Left renal pelvis (tissue), 4 donors: ENCODE measurements at places on chromosomes 11 and 22. TPM values are rescaled to one million over a fixed set of nuclear protein-coding genes. Genes with fewer than 3 reads are reported as not detected.

DNA sequence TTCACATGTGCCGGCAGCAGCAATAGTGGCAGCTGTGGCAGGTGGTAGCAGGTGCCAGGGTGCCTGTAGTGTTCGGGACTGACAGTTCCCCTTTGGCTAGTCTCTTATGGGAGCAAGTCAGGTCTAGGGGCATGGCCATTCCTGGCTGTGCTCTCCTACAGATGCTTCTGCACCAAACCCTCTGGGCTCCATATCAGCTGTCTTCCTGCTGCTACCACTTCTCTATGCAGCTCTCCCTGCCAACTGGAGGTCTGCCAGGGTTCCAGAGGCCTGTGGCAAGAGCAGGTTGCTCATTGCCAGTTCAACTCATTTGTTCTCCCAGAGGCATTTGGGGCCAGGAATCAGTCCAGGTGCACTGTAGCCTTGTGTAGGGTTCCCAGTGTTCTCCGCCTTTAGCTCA lies 473.7 kb downstream of the JRKL start:
- no peak for DNase-seq

DNA sequence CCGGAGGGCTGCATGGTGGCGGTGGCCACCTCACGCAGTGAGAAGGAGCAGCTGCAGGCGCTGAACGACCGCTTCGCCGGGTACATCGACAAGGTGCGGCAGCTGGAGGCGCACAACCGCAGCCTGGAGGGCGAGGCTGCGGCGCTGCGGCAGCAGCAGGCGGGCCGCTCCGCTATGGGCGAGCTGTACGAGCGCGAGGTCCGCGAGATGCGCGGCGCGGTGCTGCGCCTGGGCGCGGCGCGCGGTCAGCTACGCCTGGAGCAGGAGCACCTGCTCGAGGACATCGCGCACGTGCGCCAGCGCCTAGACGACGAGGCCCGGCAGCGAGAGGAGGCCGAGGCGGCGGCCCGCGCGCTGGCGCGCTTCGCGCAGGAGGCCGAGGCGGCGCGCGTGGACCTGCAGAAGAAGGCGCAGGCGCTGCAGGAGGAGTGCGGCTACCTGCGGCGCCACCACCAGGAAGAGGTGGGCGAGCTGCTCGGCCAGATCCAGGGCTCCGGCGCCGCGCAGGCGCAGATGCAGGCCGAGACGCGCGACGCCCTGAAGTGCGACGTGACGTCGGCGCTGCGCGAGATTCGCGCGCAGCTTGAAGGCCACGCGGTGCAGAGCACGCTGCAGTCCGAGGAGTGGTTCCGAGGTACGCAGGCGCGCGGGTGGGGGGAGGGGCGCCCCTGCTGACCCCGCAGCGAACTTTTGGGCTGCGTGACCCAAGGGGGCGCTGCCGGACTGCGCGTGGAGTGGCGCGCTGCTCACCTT lies 670 bp downstream of the NEFH start:
- DNase-seq = no peak

DNA sequence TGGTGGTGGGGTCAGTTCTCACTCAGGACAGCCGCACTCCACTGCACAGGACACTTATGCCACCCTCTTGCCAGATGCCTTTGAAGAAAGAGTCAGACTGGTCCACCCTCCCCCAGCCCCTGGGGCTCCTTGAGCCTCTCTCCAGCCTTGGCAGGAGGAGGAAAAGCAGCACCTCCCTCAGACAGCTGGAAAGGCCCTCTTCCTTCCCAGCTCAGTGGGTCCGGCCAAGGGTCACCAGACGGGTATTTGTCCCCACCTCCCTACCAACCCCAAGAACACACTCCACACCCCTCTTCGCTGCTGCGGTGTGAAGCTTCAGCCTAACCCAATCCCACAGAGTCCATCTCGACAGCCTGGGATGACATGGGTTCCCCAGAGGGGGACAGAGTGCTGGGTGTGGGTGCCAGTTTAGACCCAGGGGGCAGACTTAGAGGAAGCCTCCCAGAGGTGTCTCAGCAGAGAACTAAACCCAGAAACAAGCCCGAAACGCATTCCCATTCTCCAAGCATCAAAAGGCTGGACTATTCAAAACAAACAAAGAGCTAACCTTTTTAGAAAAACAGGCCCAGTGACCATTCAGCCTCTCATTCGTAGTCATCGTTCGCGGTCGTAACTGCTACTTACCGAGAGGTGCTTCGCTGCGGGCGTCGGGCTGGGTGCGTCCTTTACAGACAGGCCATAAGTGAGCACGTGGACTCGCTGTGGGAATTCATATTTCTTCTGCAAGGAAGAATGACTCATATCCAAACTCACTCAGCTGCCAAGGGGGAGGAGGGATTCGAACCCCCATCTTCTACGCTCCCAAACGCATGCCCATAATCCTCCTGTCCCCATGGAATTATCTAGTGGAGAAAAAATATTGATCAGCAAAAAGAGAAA lies 57.5 kb upstream of the ANO1 start:
- DNase-seq = no peak

- no peak for DNase-seq
Measured at GRCh38 chr22:27513021-27513420, 288.5 kb downstream of the MN1 start.

DNA sequence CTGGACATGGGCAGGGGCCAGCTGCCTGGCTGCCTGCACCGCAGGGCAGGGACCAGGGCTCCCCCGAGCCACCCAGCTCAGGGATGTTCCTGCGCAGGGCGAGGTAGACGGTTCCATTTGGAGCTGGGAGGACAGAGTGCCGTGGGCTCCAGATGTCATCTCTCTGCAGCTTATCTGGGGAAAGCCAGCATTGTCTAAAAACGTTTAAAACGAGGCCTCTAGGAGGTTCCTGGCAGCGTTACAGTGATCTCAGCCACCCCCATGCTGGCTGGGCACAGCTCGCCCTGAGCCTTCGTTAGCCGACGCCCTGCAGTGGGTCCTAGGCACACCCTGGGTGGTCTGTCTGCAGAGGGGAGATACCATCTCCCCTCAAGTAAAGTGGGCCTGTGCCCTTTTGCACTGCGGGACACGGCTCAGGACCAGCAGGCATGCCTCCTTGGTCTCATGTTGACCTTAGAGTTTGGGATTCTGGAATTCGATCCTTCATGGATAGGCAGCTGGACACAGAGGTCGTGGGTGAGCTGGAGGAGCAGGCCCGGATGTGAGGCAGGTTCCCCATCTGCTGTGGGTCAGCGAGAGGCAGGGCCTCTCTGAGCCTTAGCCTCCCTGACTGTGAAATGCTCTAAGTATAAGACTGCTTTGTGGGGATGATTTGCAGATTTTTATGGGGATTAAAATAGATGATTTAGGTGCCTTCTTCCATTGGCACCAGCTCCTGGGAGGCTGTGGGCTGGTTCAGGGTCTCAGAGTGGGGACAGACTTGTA lies 14.1 kb downstream of the SYNGR1 start:
- DNase-seq = no peak

DNA sequence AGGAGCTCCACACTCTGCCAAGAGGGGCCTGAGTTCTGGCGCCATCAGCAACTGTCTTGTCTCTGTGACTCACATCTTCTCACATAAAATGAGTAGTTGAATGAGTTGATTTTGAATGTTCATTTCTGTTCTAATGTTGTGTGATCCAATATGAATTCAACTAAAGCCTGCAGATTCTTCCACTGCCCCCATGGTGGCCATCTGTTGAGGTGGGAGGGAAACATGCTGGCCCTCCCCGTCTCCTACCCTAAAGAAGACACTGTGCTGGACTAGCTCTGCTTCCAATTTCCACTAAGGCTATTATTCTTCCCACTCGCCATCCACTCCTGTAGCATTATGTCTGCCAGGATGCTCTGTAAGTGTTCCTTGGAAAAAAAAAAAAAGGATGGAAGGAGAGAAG lies 555.6 kb upstream of the LARGE1 start:
- no peak for DNase-seq

GRCh38 chr11:88469561-88470225 lies 132.2 kb upstream of the CTSC start:
- no peak for DNase-seq

- DNase-seq = no peak
Measured at GRCh38 chr11:942823-943222, 17.2 kb downstream of the AP2A2 start.

- peak; percentile 27 for DNase-seq
Measured at GRCh38 chr11:10454878-10455631, at the start of gene AMPD3. AMPD3 (plus strand) TSS chr11:10455264; CDS start chr11:10461520, 6,256 bp downstream.

- DNase-seq = no peak
Measured at GRCh38 chr22:28009272-28009827, 90.3 kb upstream of the PITPNB start.

DNA sequence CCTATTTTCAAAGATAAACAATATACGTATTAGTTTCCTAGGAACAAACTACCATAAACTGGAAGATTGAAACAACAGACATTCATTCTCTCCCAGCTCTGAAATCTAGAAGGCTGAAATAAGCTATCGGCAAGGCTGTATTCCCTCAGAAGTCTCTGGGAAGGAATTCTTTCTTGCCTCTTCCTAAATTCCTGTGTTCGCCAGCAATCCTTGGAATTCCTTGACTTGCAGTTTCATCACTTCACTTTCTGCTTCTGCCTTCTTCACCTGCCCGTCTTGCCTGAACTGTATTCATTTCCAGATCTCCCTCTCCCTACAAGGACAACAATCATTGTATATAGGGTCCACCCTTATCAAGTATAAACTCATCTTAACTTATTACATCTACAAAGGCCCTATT lies 17.7 kb upstream of the PRDM10 start:
- no peak for DNase-seq

GRCh38 chr11:83976086-83976485 lies 689.9 kb upstream of the CCDC90B start:
- DNase-seq = no peak

DNA sequence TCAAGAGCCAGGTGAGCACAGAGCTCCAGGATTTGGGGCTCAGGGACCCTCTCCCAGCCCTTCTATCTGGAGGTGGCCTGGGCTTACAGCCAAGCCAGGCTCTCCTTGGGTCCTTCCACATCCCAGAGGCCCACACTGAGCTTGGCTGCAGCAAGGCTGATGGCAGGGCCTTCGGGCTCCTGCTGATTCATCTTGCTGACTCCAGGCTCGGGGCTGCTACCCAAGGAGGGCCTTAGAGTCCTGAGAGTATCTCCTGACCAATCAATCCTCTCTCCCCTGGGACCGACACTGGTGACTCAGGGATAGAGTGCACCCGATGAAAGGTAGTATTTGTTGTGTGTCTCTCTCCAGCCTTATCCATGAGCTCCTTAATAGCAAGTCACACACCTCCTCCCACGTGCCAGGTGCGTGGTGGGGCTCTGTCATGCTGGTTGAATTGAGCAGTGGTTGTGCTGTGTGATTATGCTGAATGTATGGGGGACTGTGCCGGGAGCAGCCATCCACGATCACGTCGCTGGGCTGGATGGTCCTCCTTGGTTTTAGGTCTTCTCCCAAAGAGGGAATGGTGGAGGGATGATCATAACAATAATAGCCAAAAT lies 62.3 kb downstream of the GRIK4 start:
- no peak for DNase-seq

- no peak for DNase-seq
Measured at GRCh38 chr11:88104408-88104807, 70.8 kb downstream of the RAB38 start.

- no peak for DNase-seq
Measured at GRCh38 chr11:61613870-61614269, 33.0 kb upstream of the SYT7 start.

DNA sequence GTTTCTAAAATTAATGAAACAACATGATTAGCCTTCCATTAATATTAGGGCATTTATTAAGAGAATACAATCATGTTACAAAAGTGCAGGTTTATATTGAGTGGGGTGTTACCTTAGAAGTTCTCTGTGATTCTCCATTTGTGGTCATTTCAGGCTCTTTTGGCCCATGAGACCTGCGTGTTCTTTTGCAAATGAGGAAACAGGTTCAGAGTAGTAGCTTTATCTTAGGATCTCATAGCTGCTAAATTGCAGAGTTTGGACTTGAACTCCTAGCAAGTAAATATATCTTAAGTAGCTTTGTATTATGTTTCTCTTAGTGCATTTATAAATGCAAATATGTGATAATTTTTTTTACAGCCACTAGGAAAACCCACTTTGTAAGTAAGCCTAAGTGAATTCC lies 18.3 kb downstream of the FAR1 start:
- no peak for DNase-seq

DNA sequence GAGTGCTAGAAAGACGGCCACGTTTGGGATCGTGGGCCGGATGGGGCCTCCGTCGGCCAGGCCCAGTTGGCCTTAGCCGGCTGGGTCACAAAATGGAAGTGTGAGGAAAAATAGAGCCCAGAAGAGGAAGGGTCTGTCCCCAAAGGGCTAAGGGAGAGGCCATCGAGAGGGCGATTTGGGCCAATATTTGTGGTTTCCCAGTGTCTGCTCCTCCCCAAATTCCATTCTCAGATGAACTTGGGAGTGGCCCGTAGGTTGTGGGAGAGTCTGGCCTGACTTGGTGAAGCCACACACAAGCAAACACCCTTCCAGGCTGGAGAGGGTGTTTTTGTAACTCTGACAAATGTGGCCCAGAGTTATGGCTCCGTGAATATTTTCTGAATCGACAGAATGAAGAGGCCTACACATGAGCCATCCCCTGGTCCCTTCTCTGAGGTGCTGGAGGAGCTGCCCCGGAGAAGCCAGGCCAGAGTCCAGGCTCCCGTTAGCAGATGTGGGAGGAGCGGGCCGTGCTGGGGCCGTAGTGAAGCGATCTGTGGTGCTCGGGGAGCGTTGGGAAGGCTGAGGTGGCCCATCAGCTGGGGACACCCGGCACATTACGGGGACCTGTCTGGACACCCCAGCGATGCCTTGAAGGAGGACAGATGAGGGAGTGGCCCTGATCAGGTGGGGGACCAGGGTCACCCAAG lies 73.5 kb upstream of the PPARA start:
- DNase-seq = no peak

- no peak for DNase-seq
Measured at GRCh38 chr11:35998634-35999033, 54.8 kb downstream of the LDLRAD3 start.

DNA sequence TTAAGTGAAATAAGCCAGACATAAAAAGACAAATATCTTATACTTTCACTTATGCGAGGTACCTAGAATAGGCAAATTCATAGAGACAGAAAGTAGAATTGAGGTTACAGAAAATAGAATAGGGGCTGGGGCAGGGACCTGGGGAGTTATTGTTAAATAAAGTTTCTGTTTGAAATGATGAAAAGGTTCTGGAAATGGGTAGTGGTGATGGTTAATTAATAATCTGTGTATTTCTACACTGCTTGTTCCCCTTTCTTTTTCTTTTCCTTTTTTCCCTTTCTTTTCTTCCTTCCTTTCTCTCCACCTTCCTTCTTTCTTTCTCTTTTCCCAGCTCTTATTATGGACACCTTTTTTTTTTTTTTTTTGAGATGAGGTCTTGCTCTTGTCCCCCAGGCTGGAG lies 2.8 kb downstream of the NAALADL1 start:
- DNase-seq = no peak

- no peak for DNase-seq
Measured at GRCh38 chr11:16078936-16079335, 277.4 kb downstream of the SOX6 start.

Gene TRIM49
- not detected for polyA plus RNA-seq

Gene BIK
- 0.42 TPM for polyA plus RNA-seq

Gene AQP11
- polyA plus RNA-seq = 3.2 TPM

Gene TTC28
- 38.1 TPM for polyA plus RNA-seq

Gene LUZP2
- polyA plus RNA-seq = 1.9 TPM

Gene HEPN1
- 0.92 TPM for polyA plus RNA-seq

Gene CELSR1
- polyA plus RNA-seq = 22.5 TPM

Gene UBXN1
- 166 TPM for polyA plus RNA-seq

Gene TENM4
- polyA plus RNA-seq = 21.0 TPM

Gene MYO18B
- 0.07 TPM for polyA plus RNA-seq

Gene NXPE1
- not detected for polyA plus RNA-seq

Gene ANO1
- 47.0 TPM for polyA plus RNA-seq

Gene SNX32
- 2.5 TPM for polyA plus RNA-seq
